ENCODE measurements at places on chromosomes 6 and 20.

DNA sequence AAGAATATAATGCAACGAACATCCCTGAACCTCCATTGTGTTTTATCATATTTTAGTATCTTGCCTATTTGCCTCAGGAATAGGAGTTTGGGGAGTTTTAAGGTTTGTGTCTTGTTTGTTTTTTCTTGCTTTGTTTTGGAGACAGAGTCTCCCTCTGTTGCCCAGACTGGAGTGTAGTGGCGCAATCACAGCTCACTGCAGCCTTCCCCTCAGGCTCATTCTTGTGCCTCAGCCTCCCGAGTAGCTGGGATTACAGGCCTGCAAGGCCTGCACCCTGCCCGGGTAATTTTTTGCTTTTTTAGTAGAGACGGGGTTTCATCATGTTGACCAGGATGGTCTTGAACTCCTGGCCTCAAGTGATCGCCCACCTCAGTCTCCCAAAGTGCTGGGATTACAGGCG lies 63.3 kb upstream of the CARMIL1 start:
- DNase-seq = no peak

DNA sequence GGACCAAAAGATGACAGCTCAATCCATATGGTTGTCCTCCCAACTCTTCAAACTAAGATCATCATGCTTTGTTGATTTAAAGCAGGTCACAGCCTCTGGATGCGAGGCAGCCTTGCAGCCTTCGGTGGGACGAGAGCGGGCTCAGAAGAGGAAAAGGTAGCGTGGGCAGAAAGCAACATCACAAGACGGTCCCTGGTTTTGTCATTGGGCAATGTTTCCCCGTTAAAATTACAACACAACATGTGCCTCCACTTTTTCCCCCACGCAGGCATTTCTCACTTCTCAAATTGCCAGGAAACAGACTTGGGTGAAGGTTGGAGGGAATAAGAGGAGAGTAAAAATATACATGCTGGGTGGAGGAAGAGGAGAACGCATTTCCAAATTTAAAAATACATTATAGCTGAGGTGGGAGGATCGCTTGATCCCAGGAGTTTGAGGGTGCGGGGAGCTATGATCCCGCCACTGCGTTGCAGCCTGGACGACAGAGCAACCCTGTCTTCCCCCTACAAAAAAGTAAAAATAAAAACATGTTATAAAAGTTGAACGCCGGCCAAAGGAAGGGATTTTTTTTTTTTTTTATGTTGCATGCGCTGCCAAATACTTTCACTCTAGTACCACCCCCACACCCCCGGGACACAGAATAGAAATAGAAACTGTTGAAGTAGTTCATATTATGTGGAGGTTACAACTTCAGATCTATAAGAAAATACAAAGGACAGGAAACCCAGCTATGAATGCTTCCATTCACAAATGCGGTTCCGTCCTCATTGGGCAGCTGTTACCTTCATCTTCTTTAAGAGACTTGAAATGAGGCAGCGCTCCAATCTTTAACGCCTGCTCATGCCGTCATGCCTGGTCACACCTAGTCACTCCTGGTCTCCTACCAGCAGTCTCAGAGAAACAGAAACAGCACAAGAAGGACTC lies 13.9 kb upstream of the NAA20 start:
- peak; percentile 59 for DNase-seq

- DNase-seq = no peak
Observed at GRCh38 chr20:44646641-44647274, 4.7 kb downstream of the ADA start.

- peak; percentile 81 for DNase-seq
Observed at GRCh38 chr6:17987697-17988421, 424 bp upstream of the KIF13A start.

GRCh38 chr6:9539231-9539755 lies 875.6 kb downstream of the TFAP2A start:
- no peak for DNase-seq

GRCh38 chr6:26521600-26522391 lies 16.4 kb upstream of the HMGN4 start:
- peak; percentile 78 for DNase-seq

DNA sequence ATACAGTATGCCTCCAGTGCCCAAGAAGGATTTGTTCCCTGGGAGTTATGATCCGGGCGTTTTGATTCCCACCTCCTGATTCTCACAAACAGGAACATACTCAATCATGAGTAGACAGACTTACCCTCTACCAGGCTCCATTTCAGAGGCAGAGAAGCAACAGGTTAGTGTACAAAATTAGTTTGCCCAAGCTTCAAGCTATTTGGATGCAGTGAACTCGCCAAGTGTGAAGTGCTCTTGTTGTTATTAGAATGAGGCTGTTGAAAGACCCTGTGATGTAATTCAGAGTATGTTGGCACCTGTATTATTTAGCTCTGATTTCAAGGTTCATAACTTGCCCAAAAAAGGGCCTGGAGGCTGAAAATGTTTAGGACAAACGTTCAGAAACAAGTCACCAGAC lies 247.0 kb downstream of the PHACTR1 start:
- no peak for DNase-seq

DNA sequence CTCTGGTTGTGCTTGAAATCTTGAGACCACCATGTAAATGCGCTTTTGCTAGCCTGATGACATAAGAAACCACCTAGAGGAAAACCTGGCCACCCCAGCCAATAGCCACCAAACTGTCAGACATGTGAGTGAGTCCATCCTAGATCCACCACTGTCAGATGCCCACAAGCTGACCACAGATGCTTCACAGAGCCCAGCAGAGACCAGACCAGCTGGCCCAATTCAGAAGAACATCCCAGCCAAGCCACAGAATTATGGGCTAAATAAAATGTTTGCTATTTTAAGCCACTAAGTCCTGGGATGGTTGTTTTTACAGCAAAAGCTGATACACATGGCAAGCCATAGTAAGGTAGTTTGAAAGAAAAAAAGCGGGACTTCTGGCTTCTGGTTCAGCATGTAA lies 425.3 kb downstream of the KIF16B start:
- no peak for DNase-seq

DNA sequence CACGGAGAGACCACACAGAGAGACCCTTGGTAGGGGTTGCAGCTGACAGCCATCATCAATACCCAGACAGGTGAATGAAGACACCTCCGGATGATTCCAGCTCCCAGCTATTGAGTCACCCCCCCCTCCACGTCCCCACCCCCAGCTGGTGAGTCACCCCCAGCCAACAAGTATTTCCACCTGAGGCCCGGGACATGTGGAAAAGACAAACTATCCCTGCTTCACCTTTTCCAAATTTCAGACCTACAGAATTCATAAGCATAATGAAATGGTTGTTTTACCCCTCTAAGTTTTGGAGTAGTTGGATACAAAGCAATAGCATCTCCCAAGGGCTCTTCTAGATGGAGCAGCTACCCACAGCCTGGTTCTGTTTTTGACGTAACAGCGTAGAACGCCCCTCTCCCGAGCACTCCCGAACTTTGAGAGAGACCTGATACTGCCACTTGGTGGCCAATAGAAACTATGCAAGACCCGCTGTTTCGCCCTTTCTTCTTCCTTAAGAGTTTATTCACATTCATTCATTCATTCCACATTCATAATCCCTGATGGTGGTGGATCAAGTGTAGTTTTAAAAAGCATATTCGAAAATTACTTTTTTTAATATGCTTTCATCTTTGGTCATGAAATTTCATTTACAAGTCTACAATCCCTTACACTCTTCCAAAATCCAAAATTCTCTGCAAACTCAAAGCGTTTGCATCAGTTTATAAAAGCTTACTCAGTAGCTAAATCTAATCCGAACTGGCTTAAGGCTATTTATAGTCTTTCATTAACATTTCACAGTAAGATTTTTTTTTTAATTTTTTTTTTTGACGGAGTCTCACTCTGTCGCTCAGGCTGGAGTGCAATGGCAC lies 15.1 kb upstream of the PPP1R16B start:
- DNase-seq = peak; percentile 55

DNA sequence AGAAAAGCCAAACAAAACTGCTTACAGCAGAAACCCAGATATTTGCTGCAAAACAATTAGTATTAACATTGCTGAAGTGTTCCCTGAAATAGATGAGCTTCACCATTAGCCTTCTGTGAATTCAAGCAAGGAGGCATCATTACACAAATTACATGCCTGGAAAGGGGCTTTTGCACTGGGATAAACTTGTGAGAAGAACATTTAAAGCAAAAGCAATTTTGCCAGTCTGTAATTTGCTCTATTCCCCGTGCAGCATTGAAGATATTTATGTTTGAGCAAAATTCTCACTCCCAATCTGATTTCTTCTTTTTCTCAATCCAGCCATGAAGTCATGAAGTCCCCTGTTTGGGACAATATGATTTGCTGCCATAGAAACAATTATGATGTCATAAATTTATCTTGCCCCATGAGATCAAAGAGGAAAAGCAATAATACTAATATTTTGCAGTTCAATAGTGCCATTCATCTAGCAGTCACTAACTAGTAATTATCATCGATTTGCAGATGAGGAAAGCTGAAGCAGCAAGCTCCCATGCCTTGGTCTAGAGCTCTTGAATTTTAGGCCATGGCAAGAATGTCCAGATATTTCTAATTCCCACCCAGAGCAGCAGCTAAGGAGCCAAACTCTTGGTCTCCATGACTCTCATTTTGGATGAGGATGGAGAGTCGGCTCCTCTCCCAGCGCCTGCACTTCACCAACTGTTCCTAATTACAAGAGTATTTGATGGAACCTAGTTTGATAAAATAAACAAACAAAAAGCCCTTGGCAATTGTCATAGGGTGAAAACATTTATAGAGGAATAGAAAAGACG lies 49.5 kb upstream of the CCN6 start:
- DNase-seq = no peak

DNA sequence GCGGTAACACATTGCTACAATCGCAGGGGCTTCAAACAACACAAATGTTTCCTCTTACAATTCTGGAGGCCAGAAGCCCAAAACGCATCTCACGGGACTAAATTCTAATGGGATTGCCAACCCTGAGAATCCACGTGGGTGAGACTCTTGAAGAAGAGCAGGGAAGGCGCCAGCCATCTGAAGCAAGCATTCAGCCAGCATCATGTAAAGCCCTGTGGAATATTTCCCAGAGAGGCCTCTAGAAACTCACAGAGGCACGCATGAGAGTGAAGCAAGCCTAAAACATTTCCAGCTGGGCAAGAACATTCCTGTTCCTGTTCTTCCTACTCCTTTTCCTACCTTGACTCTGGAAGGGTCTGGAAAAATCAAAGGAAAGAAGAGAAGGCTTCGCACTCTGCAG lies 19.6 kb upstream of the FNDC1 start:
- DNase-seq = no peak

GRCh38 chr6:111874025-111874415 lies 768 bp upstream of the FYN start:
- no peak for DNase-seq

DNA sequence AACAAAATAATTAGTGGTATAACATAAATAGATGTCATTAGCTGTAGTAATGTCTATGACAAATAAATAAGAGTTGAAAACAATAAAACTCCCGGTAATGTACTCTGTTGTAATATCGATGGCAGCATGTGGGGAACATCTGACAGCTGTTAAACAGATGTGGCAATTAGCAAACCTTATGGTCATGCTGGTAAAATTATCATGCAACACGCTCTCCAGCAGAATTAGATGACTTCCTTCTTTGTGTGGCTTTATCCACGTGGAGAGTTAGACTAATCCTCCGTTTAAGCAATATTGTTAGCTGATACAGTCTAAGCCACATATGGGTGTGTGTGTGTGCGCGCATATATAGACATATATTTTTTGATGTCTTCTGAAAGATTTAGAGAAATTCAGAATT lies 77.7 kb upstream of the ZFP64 start:
- no peak for DNase-seq

GRCh38 chr6:28000351-28001045 lies 43.5 kb downstream of the OR2B6 start:
- no peak for DNase-seq

DNA sequence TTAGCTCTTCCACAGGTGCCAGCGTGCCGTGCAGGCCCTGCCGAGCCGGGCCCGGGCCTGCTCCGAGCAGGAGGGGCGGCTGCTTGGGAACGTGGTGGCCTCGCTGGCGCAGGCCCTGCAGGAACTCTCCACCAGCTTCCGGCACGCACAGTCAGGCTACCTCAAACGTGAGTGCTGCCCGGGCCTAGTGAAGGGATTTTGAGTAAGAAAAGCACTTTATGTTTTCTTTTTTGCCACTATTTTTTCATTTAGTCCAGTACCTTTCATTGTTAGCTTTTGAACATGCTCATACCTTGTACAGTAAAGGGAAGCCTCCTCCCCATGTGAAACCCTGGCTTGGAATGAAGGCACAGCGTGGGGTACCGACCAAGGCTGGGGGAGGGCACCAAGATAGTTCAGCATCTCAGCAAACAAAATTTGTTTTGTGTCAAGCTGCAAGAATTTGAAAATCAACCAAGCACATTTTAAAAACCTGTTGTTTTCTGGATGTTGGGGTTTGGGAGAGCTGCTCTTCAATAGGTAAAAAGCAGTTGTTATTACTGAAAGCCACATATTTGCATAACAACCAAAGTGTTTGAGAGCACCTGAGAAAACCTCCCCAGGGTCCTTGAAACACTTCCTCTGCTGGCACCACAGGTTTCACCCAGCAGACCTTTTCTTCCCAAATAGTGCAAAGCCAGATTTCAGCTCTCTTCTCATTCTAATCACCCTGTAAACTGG lies 18.4 kb downstream of the STX16 start:
- no peak for DNase-seq

- DNase-seq = no peak
Observed at GRCh38 chr6:137610702-137611101, 116.5 kb upstream of the OLIG3 start.

DNA sequence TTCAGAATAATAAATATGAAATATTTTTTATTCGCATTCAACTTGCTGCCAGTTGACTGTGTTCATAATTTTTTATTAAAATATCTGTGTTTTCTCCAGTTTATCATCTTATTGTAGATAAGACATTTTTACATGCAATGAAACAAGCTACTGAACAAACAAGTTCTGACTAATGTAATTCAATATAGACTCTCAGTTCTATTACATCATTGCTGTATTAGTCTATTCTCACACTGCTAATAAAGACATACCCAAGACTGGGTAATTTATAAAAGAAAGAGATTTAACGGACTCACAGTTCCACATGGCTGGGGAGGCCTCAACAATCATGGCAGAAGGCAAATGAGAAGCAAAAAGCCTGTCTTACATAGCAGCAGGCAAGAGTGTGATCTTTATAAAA lies 1357.7 kb upstream of the CITED2 start:
- no peak for DNase-seq

DNA sequence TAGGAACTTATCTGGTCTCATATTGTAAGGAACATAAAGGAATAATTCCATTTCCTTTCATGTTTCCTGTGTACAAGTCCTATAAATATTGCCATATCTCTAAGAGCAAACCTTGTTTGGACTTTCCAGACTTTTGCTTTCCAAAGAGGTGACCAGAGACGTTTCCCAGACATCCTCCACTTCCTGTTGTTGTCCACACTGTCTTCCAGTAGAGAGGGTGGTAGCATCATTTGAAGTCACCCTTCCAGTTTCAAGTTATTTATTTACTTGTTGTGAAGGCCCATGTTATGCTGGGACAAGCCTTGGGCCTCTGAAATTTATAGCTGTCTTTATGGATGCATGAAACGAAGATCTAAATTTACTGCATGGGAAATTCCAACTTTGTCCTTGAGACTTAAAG lies 10.6 kb upstream of the TGM3 start:
- no peak for DNase-seq

GRCh38 chr6:105135056-105135455 lies 44.8 kb downstream of the POPDC3 start:
- peak; percentile 57 for DNase-seq

- peak; percentile 59 for DNase-seq
Observed at GRCh38 chr20:35511814-35512420, 17.5 kb downstream of the C20orf173 start.

All from fibroblast of the aortic adventitia (primary cell).